Amniotic epithelial cell (primary cell): ENCODE measurements at places on chromosomes 6 and 20.

DNA sequence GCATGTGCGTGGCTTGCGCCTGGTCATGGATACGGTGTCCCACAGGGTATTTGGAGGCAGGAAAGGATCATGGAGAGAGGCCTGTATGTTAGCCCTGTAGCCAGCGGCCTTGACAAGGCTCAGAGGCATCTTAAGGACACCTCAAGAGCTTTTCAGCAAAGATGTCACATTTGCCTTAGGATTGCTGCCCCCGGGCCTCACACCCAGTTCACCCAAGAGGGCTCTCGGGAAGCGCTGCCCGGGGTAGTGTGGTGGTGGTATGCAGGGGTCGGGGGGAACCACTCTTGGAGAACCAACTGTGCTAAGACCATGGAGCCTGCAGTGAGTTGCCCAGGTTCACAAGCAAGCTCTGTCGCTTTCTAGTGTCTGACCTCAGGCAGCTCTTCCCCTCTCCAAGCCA lies 36.9 kb upstream of the VSTM2L start:
- no peak for DNase-seq

DNA sequence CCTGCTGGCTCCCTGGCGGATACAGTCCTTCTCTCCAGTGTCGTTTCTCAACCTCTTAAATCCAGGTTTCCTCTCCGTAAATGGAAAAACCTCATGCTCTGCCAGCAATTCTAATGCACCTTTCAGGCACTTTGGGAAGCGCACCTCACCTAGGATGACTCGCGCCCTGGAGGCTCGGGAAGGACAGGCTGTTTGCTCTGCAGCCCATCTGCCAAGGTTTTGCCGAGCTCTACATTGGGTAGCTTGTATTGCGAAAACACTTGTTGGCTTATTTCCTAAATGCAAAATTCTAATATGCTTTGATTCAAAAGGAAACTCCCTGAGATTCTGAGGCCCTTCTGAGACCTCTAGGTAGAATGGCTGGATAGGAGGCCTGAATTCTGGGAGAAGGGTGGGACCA lies 102.6 kb upstream of the MLN start:
- no peak for DNase-seq

DNA sequence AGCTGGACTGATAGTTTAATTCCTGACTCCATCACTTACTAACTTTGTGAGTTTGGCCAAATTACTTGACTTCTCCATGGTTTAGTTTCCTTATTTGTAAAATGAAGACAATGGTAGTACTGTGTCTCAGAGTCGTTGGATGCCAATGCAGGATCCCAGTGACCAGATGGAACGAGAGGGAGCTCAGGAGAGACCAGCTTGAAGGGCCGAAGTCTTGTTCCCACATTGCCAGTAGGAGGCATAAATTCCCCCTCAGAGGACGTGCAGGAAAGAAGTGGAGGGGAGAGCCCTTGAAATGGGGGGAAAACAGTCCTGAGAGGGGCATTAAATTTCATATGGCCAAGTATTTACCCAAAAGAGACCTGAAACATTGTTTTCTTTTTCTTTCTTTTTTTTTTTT lies 2.1 kb upstream of the MUC22 start:
- DNase-seq = no peak

- DNase-seq = peak; percentile 33
Measured at GRCh38 chr6:139846538-139847456, 472.3 kb upstream of the CITED2 start.

DNA sequence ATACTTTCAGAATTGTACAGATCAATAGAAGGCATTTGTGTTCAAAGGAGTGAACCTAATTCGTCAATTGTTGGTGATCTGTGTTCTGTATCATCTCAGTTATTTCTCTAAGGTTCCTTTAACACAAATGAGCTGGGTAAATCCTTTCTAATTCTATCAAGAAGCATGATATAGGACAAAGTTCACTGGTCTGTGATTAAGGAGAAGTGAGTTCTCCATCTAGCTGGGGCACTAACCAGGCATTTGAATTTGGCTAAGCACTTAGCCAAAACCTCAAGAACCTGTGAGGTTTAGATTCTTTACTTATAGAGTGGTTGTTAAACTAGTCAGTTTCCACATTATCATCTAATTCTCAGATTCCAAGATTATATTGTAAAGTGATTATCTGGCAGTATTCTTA lies 50.3 kb downstream of the DOP1A start:
- no peak for DNase-seq

DNA sequence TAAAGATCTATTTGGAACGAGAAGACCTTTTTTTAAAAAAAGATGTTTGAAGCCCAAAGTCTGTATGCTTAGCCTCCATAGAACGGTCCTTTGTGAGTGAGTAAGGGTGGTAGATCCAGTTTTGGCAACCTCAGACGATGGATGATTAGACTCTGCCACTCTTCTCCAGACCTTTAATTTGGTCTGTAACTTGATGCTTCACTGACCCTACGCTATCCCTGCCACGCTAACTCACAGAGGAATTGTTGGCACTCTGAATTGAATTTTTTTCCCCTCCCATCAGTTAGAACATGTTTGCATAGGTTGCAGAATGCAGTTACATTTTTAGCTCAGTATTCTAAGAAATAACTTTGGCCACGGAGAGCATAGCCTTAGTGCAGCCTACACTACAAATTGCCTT lies 15.8 kb upstream of the DEK start:
- no peak for DNase-seq

- DNase-seq = peak; percentile 27
Measured at GRCh38 chr6:143260857-143261256, 189.6 kb downstream of the ADAT2 start.

GRCh38 chr6:1044040-1044836 lies 267.7 kb upstream of the FOXQ1 start:
- no peak for DNase-seq

DNA sequence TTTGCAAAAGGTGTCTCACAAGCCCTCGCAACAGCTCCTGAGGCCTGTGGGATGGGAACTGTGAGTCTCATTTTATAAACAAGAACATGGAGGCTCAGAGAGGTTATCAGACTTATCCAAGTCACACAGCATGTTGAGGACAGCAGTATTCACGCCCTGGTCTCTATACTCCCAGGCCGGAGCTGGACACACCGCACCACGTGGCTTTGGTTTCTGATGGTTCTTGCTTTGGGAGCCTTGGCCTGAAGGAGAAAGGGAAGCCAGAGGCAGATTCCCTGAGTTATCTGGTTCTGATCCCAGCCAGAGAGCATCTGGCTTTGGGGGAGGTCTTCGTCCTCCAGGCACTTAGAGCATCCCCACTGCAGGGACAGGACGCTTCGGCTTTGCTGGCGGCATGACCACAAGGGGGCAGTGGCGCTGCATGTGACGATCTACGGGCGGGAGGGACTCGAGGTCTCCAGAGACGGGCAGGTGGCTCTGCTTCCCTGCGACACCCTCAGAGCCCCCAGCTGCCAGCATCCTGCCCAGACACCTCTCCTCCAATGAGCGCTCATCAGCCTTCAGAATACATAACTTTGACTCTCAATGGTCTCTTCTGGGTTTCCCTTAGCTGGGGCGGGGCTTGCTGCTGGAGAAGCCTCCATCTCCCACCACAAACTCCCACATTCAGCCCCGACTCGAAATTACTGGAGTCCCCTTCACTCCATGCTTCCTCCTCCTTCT lies 51.4 kb upstream of the SAYSD1 start:
- no peak for DNase-seq

GRCh38 chr6:101803136-101803535 lies 409.6 kb downstream of the GRIK2 start:
- DNase-seq = peak; percentile 32

GRCh38 chr6:89339565-89339964 lies 13.0 kb downstream of the UBE2J1 start:
- DNase-seq = peak; percentile 12
